ENCODE measurements at places on chromosomes 1 and 21. TPM values are rescaled to one million over a fixed set of nuclear protein-coding genes. Genes with fewer than 3 reads are reported as not detected.

Gene YOD1
- 12.6 TPM for polyA plus RNA-seq

Gene ADAMTS1
- polyA plus RNA-seq: 90.6 TPM

Gene TMEM269
- polyA plus RNA-seq: 0.75 TPM

Gene CFAP410
- polyA plus RNA-seq: 32.6 TPM

Gene ACKR1
- not detected for polyA plus RNA-seq

Gene PAPPA2
- polyA plus RNA-seq: 45.4 TPM

Gene FMO5
- polyA plus RNA-seq: 11.6 TPM

Gene CFHR1
- polyA plus RNA-seq: 0.13 TPM

Gene RAB42
- polyA plus RNA-seq: 3.2 TPM

- no peak for DNase-seq
Observed at GRCh38 chr1:152757747-152758146, at the start of gene KPRP. Gene KPRP (plus strand): TSS chr1:152758025. CDS start chr1:152759589, 1,564 bp downstream.

DNA sequence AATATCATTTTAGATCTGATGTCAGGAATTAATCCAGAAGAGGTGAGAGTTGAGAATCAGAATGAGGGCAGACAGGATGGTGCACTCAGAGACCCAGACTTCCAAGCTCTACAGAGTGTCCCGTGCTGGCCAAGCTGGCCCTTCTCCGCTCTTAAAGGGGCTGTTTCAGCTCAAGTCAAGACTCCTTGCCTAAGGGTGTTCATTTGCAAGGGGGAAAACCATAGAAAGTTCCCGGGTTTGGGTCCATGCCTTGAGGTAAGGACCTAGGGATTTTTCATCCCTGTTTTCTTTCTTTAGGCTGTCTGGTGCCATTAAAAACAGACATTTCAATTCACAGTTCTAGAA lies 47.5 kb downstream of the EDN2 start:
- DNase-seq: no peak

GRCh38 chr21:44947111-44947929 lies 7.5 kb downstream of the SLX9 start:
- no peak for DNase-seq

GRCh38 chr1:212979340-212980122 lies 29.2 kb downstream of the VASH2 start:
- no peak for DNase-seq

DNA sequence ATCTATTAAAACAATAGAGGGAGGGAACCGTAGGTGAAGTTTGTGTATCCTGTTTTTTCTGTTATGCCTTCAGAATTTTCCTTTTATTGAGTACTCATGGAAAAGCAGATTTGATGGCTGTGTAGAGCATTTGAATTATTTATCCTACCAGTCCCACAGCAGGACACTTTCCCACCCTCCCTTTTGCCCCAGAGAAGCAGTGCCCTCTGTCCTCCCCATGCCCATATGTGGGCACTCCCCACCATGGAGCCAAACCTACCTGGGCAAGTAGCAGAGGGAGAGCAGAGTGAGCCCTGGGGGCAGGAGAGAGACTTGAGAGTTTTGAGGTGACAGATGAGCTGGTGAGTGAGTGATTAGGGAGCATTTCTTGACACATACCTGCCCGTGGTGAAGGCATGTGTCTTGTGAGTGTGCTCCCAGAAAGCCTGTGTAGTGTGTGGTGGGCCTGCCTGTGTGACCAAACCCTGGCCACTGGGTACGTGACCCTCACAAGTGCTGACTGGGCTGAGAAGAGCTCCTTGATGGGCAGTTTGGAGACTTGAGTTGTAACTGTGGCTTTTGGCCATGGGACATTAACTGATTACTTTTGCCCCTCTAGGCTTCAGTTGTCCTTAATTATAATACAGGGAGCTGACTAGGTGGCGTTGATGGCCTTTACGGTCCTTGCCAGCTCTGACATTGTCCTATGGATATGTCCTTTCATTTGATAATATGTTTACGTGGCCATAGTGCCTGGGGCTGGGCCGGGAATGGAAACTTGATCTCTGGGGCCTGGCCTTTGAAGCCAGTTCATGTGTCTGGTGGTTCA lies 3.6 kb downstream of the PSEN2 start:
- DNase-seq: no peak

DNA sequence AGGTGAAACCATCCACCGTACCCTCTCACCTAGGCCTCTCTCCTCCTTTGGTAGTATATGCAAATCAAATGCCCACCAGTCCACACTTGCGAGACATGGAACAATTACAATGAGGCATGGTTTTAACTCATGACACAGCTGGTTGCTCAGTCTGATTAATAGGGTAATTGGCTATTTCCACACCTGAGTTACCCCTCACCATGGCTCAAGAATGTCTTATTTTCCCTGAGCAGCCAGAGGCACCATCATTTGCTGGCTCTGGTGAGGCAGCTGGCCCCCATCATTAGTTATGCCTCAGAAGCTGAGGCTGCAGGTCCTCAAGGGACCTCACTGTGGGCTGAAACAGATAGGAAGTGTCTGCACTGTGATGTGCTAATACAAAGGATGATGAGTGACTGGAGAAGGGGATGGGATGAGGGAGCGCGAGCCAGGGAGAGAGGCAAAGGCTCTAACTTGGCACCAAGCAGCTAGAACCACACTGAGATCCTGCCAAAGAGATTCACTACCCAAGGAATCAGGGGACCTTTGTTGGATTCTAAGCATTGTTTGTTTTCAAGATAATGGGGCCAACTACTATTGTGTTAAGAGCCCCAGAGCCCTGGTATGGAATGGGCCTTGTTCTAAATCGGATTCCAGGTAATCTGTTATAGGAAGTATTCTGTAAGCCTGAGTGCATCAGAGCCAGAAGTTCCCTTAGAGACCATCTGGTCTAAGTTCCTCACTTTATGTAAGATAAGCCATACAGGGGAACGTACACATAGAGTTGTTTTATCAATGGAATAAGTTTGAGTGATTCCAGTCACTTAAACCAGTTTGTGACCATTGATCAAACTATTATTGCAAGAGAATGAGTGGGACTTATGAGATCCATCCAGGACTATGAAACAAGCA lies 80.0 kb upstream of the CNTN2 start:
- DNase-seq: peak; percentile 31

- DNase-seq: no peak
Observed at GRCh38 chr1:163203561-163203960, 845 bp upstream of the RGS5 start.

DNA sequence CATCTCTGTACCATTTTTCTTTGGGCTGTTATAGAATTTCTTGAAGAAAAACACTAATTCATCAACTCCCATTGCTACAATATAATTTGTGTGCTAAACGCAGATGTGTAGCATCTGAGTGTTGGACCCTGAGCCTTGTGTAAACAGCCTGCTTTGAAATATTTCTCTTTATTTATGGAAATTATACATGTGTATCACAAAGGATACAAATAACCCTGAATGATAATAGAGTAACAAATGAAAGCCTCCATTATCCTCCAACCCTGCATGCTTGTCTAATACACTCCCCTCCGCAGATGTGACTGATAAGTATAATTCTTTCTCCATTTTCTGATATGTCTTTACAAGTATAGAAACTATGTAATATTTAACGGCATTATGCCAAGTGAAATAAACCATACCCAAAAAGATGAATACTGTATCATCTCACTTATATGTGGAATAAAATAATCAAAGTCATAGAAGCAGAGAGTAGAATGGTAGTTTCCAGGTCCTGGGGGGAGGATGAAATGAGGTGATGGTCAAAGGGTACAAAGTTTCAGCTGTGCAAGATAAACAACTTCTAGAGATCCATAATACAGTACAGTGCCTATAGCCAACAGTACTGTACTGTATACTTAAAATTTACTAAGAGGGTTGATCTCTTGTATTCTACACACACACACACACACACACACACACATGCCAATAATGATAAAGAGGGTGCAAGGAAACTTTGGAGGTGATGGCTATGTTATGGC lies 2.8 kb upstream of the ADAM30 start:
- DNase-seq: no peak

DNA sequence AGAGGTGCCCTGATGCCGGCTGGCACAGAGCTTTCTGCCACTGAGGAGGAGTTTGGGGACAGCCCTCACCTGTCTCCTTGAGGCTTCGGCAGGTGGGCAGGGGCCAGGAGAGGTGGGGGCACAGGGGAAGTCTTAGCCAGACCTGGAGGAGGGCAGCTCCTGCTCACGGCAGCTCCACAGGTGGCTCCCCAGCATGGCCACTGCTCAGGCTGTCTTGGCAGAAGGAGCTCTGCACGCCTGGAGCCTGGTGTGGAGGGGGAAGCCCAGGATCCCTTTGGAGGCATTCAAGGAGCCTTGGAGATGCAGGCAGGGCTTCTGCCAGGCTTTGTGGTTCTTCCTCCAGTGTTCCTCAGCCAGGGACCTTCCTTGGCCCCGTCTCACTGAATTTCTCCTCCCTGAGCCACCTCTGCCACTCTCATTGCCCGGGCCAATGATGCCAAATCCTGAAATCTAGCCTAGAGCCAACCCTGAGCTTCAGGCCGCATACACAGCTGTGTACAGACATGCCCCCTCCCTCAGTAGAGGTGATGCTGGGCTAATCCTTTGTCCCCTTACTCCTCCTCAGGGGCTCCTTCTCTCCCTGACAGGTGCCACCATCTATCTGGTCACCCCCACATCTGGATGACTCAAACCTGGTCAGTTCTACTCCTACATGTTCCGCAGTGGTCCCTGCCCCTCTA lies 251.8 kb upstream of the VAMP3 start:
- DNase-seq: no peak

DNA sequence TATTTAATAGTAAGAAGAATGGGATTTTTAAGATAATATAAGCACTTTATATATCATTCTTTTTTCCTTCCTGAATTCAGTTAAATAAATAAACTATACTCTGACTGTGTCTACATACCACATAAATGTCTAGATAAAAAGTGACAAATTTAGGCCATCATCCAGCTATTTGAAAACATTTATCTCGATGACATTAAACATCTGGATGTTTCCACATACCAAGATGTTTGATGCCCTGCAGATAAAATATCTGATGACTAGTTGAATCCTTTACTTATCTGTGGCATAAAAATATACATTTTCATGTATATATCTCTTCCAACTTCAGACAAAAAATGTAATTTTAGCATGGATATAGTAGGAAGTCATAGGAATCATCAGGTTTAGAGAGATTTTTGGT lies 348.3 kb downstream of the DPYD start:
- no peak for DNase-seq

Data from renal pelvis (tissue), 12 donors.